Anterior cingulate cortex (tissue), 58 donors: ENCODE measurements at places on chromosomes 4 and X.
A peak's percentile ranks its signal among the peaks of the same experiment; 100 is the strongest.

DNA sequence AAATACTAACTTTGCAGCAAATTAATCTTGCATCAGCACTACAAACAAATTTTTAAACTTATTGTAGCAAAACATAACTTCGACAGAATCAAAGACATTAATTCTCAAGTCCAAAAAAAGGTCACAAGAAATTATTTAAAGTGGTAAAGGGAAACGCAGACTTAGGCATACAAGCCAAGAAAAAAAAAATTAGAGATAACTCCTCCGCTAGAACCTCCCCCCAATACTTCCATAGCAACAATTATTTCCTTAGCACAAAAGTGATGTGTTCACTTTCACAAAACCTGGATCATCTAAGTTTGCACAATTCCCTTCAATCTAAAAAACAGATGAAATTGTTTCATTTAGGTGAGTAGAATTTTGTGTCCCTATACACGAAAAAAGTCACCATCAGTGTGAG, 1.1 kb downstream of the LRBA start:
- DNase-seq: no peak

GRCh38 chr4:121789960-121790829, 10.9 kb upstream of the EXOSC9 start:
- DNase-seq: no peak

GRCh38 chrX:67732864-67733263, 189.0 kb downstream of the AR start:
- DNase-seq: no peak

DNA sequence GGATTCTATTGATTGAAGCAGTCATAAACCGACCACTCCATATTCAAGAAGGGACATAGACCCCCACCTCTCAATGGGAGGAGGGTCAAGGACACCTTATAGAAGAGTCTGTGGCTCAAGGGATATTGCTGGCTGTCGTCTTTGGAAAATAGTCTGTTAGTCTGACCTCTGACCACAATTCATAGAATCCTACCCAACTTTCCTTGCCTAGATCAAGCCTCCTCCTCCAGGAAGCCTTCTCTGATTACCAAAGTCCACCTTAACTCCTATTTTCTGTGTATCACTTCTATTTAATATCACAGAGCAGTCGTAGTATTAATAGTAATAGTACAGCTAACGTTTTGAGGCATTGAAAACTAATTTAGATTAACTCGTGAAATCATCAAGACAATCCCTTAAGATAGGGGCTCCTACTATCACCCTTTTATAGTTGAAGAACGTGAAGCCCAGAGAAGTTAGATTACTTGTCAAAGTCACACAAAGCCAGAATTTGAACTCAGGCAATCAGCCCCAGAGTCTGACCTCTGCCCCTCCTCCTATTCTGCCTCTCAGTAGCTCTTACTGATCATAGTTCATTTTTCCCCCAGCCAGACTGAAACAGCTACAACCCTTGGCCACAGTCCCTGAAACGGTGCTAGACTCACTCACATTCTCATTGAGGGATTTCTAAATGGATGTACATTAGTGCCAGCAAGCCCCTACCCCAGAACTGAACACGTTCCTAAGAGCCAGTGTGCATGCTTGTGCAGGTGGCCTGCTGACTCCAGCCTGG, 636.6 kb downstream of the MID1IP1 start:
- DNase-seq: no peak

DNA sequence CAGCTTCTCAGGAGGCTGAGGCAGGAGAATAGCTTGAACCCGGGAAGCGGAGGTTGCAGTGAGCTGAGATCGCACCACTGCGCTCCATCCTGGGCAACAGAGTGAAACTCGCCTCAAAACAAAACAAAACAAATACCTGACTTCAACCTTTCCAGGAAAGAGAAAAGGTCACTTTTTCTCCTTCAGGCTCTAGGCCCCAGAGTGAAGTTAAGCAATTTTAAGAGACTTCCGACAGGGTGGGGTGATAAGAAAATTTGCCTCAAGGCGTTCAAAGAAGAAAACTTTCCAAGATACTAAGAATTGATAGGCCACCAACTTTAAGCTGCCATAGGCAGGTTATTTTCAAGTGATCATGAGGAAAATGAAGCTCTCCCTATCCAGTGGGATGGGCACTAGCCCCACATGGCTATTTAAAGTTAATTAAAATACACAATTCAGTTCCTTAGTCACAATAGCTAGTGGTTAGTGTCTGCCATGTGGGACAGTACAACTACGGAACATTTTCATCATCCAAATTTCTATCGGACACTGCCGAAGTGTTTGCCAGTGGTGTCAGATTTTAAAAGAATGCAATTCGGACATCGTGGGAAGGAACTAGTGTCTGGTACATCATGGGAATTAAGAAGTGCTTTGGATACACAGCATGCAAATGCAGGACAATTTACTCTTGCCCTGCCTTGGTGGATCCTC, 33.0 kb downstream of the SMS start:
- no peak for DNase-seq

- DNase-seq: peak; percentile 43
Observed at GRCh38 chr4:158670975-158671664, 567 bp downstream of the C4orf46 start.
